NCI-H1694 (cell line): ENCODE measurements at places on chromosomes 6 and 20.

DNA sequence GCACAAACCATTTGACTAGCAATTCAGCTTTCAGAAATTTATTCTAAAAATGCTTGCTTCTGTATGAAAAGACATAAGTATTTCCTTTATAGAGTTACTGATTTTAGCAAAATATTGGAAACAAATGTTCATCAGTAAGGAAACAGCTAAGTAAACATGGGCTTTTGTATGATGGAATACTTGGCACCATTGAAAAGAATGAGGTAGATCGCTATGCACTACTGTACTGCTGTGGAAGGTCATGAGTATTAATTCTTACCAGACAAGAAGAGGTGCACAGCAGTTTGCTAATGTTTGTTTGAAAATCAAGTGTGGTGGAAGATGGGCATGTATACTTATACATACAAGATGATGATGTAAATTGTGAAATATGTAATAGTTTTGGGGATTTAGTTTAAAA is 73.0 kb downstream of the FARS2 start:
- no peak for DNase-seq

GRCh38 chr6:40482532-40482931 is 104.6 kb downstream of the LRFN2 start:
- DNase-seq = no peak

DNA sequence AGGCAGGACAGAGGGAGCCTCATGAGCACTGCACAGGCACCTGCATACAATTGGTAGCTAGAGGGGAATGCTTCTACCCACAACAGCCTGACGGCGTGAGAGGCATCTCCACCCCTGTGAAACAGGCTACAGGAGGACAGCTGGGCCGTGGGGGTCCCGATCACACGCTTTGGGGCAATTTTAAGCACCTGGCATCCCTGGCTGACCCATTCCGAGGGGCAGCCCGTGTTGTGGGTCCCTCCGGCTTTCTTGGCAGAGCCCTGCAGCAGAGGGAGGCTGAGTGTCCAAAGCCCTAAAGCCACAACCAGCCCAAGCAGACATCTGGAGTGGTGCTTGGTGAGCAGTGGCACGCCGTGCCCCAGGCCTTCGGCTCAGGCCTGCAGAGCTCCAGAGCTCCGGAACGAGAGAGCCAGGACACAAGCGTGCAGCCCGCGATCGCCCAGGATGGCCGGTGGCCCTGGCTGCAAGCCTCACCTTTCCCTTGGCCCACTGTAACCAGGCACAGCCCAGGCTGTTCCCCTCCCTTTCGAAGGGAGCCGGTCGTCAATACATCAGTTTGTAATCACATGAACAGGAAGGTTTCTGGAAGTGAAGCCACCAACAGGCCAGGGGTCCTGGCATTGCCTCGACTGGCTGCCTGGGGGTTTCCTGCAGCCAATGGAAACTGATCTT is 81.4 kb downstream of the DLL1 start:
- DNase-seq = no peak

DNA sequence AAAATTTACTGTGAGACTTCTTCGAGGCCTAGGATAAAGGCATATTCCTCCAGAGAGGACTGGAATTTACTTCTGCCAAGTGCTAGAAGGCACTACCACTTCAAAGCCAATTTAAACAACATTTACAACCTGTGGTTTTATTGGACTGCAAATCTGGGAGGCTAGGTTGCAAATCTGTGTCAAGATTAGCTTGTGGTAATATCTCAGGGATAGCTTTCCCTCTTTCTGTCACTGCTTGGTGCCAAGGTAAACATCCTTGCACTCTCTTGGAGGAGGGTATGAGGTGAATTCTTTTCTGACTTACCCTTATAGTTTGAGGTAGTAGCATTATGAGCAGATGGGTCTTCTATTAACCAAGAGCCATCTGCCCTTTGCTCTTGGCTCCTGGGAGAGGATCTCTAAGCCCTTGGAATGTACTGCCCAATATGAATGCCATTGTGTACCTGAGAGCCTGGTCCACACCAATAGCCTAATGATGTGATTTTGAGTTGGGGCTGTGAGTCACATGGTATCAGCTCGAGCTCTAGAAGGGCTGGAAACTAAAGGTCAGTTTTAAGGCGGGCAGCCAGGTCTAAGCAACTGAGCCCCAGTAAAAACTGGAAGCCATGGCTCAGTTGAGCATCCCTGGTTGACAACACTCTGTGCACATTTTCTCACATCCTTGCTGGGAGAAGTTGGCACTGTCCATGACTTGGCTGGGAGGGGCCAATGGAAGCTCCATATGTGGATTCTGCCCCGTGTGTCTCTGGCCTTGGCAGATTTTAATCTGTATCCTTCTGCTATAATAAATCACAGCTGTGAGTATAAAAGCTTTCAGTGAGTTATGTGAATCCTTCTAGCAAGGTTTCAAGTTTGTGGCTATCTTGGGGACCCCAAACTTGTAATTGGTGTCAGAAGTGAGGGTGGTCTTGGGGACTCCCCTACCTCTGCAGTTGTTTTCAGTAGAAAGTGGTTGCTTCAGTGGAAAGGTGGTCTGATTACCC is 188.1 kb downstream of the UBE3D start:
- DNase-seq = no peak

DNA sequence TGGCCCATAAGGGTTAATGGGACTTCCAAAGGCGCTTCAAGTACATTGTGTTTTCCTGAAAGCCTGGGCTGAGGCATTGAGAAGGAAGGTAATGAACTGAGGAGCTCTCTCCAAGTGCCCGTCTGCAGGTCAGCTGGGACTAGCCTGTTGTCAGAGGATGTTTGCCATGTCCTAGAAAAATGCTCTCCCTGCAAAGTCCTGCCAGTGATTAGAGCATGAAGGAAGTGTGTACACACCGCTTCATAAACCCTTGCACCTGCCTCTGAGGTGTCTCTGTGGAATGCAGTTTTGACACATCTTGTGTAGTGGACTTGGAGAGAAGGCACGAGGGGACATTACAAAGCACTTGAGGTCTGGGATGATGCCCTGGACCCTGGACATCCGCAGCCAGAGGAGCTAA is 506.7 kb downstream of the KIF16B start:
- DNase-seq = no peak

GRCh38 chr20:37229357-37229756 is 32.3 kb downstream of the GHRH start:
- no peak for DNase-seq

DNA sequence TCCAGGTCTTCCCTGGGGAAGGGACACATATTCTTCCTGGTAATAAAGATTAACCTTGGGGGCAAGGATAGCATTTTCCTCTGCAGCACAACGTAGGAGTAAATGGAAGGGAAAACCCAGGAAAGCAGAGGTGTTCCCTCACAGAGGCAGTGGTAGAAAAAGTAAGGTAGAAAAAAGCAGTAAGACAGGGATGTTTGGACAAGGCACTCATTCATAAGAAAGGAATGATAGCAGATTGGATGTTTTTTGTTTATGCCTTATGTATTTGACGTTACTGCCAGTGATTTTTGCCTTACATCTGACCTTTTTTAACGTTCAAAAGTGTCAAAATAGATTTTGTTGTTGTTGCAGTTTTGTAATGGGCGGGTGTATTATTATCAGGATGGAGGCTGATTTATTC is 395.0 kb downstream of the CDKAL1 start:
- no peak for DNase-seq

- no peak for DNase-seq
Measured at GRCh38 chr20:4937407-4938319, 63.6 kb downstream of the SLC23A2 start.

- DNase-seq = no peak
Measured at GRCh38 chr6:149842331-149842730, 21.8 kb downstream of the LRP11 start.

DNA sequence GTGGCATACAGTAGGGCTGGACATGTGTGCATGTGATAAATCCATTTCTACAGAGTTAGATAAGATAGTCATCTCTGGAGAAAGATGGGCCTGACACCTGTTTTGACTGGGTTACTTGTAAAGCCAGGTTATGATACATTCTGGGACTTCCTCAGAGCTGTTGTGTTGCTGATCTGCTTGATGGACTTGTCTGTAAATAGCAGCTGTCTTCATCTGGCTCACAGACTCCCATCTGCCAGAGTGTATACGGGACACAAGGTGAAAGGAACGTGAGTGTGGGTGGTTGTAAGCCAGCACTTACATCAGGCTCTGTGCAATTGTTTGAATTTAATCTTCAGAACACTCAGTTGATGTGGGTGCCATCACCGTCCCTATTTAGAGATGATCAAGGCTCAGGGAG is 49.8 kb downstream of the ZDHHC14 start:
- peak; percentile 46 for DNase-seq

- no peak for DNase-seq
Measured at GRCh38 chr6:31057426-31058003, 47.2 kb downstream of the MUC22 start.

- DNase-seq = no peak
Measured at GRCh38 chr6:93581371-93581770, 162.0 kb upstream of the EPHA7 start.

- no peak for DNase-seq
Measured at GRCh38 chr20:38882600-38882999, 43.6 kb upstream of the FAM83D start.
